ENCODE measurements at places on chromosomes 12 and 14.

GRCh38 chr12:95997911-95998510 lies 1.9 kb upstream of the HAL start:
- DNase-seq, result peak; percentile 4

GRCh38 chr14:105138021-105138541 lies 30.5 kb downstream of the JAG2 start:
- no peak for DNase-seq

DNA sequence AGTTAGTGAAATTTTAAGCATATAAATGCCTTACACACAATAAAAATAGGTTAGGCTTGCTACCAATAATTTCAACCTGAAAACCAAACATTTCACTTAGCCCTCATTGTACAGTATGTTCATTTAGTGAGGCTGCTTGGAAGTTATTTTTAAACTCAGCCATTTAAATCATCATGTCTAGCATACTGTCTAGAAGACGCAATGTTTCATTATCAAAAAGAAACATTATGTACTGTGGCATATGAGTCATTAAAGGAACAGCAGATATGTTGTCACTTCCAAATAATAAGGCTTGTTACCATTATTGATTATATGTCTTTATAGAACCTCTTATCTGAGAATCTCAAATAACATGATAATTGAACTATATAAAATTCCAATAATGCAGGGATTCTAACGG lies 304.7 kb downstream of the RMST start:
- no peak for DNase-seq

GRCh38 chr12:92551853-92552397 lies 150.9 kb upstream of the PLEKHG7 start:
- DNase-seq, result peak; percentile 22

- DNase-seq, result no peak
These were observed 22.1 kb upstream of the CEP83 start for GRCh38 chr12:94481734-94482133.

GRCh38 chr14:26794731-26795130 lies 196.9 kb upstream of the NOVA1 start:
- no peak for DNase-seq

DNA sequence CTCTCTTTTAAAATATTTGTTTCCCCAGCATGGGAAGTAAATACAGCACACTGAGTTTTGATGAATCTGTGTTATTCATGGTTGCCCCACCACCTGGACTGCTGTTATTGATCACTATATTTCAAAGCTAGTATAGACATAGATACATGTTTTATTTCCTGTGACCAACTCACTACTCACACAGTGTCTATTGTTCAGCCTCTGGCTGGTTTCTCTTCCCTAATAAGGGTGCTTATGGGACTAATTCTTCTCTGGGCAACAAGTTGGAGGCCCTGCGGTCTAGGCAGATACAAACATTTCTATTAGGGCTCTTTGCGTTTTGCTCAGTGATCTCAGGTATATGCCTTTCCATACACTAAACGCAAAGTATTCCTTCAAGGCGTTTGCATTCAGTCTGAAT lies 1191.0 kb upstream of the TMEM132C start:
- no peak for DNase-seq

- DNase-seq, result peak; percentile 37
These were observed 186.8 kb downstream of the FUT8 start for GRCh38 chr14:65599375-65599774.

DNA sequence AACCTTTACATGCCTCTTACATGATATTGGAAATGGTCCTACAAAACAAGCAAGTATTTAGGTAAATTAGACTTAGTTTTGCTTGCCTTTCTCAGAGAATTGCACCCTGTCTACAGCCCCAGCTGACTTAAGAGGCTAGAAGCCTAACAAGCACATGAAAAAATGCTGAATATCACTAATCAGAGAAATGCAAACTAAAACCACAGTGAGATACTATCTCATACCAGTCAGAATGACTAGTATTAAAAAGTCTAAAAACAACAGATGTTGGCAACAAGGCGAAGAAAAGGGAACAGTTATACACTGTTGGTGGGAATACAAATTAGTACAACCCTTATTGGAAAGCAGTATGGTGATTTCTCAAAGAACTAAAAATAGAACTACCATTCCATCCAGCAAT lies 103.8 kb downstream of the EGLN3 start:
- DNase-seq, result peak; percentile 8

DNA sequence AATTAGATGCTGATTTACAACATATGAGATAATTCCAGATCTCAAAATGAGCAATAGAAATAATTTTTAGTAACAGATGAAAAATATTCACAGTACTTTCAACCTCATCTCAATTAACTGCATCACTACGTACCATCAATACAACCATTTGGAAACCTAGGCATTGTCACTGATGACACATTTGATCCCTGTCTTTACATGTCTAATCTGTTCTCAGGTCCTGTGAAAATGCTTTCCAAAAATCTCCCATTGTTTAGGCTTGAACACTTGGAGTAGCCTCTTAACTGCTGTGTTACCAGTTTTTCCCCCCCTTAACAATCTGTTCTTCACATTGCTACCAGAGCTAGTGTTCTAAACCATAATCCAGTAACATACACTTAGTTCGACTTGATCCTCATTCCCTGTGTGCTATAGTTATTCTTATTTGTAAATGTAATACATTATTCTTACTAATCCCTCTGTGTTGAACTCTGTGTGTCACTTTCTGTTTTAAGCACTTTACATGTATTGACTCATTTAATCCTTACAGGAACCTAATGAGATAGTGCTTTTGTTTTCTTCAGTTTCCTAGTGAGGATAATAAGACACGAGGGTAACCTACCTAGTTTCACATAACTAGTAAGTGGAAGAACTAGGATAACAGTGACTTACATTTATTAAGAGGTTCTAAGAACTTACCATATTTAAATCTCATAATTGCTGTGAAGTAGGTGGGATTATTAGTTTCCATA lies 41.7 kb downstream of the LARP4 start:
- no peak for DNase-seq

- DNase-seq, result no peak
These were observed 403.1 kb downstream of the BCL11B start for GRCh38 chr14:98868866-98869265.

DNA sequence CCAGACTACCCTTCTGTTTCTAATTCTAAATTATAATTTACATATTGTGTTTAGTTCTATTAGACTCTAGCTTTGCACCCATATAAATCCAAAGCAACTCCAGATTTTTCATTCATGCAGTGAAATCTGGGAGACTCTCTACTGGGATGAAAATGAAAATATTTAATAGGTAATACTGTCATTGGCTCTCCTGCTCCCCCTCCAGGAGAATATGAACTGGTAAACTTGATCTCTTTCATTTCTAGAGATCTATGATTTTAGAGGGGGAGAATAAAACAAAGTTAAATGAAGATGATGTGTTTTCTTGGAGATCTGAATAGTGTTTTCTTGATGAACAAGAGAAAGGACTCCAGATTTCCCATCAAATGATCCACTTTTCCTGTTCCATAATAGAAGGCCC lies 104.3 kb upstream of the TMCC3 start:
- DNase-seq, result no peak

- no peak for DNase-seq
These were observed 27.8 kb downstream of the HSPB8 start for GRCh38 chr12:119206348-119207062.

- DNase-seq, result peak; percentile 88
These were observed 24.1 kb upstream of the UBC start for GRCh38 chr12:124938587-124938986.

GRCh38 chr12:22981711-22982110 lies 356.7 kb downstream of the ETNK1 start:
- DNase-seq, result peak; percentile 19

- no peak for DNase-seq
These were observed 460.1 kb downstream of the MED13L start for GRCh38 chr12:115817389-115817788.

GRCh38 chr14:75175677-75176141 lies 703 bp downstream of the TMED10 start:
- DNase-seq, result no peak

DNA sequence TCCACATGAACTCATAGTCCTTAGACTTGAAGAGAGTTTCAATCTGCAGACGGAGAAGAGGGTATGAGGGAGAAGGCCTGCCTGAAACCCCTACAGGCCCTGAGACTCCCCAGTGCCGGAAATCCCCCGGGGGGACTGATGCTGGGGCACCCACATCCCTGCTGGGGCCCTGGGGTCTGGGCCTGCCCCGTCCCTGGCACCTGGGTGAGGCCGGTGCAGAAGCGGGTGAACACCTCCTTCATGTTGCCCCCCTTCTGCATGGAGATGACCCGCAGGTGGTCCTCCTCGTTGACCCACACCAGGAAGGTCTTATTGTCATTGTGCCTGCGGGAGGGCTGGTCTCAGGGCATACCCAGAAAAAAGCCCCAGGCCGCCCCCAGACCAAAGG lies 2.4 kb downstream of the CKB start:
- DNase-seq, result no peak

DNA sequence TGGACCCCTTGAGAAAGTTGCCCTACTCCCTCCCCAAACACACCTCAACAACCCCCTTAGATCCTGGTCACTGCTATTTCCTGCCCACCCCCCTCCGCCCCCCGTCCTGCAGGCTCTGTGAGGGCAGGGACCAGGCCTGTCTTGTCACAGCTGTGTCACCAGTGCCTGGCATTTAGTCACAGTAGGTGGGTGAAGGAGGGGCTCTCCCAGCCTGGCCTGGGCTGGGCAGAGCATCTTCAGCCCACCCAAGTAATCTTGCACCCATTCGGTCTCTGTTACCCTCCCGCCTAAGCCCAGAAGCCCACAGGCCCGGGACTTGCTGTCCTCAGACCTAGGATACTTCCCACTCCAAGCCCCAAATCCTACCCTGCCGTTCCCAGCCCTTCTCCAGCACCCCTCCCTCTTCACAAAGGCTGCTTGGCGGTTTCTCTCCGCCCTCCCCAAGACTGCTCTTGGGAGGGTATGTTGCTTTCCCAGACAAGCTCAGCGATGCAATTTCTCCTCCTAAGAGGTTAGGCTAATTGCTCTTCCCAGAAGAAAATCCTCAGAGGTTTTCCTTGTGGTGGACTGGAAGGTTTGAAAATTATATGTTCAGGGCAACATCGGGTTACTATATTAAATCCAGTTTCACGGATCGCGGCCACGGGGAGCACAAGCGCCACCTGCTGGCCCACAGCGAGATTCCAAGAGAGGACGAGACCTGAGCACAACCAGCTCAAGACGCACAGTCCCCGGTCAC lies 50.8 kb upstream of the ZFP36L1 start:
- peak; percentile 62 for DNase-seq

GRCh38 chr14:38774162-38774561 lies 328.9 kb downstream of the SEC23A start:
- DNase-seq, result no peak

DNA sequence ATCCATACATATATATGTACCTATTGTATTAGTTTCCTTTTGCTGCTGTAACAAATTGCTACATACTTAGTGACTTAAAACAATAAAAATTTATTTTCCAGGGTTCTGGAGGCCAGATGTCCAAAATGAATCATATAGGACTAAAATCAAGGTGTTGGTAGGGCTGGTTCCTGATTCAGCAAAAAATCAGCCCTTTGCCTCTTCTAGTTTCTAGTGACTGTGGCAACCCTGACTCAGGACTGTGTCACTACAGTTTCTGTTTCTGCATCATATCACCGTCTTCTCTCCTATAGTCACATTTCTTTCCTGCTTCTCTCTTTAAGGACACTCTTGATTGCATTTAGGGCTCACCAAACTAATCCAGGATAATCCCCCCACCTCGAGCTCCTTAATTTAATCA lies 386.3 kb upstream of the TBX3 start:
- no peak for DNase-seq

- no peak for DNase-seq
These were observed 60.2 kb downstream of the PPP1R12A start for GRCh38 chr12:79874665-79875064.

DNA sequence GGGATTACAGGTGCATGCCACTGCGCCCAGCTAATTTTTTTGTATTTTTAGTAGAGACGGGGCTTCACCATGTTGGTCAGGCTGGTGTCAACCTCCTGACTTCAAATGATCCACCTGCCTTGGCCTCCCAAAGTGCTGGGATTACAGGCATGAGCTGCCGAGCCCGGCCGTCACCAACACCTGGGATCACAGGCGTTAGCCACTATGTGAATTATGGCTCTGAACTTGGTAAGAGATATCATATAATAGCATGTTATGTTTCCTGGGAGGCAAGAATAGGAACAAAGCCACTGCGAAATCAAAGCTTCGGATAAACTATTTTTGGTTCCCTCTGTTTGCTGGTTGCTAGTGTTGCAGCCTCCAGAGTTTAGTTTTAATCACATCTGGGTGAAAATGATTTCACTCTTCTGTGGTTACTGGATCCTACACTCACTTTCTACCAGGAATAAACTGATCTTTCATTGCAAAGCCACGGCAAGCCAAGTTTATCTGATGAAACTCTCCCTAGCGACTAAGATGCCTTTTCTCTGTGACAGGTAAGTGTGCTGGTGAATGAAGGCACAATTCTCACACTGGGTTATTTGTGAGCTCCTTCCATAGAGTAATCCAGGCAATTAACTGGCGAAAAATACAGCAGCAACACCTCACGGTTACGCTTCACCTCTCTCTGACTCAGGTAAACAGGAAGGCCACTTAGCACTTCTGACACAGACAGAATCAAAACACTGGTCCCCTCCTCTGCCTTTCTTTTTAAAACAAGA lies 16.7 kb downstream of the SNRNP35 start:
- no peak for DNase-seq

GRCh38 chr14:71574976-71575375 lies 357.3 kb upstream of the RGS6 start:
- peak; percentile 95 for DNase-seq

- no peak for DNase-seq
These were observed 56.9 kb downstream of the SCFD1 start for GRCh38 chr14:30678926-30679431.

GRCh38 chr12:83958997-83959396 lies 953.6 kb downstream of the SLC6A15 start:
- peak; percentile 26 for DNase-seq

GRCh38 chr14:74049876-74050495 lies 30.8 kb downstream of the BBOF1 start:
- no peak for DNase-seq

DNA sequence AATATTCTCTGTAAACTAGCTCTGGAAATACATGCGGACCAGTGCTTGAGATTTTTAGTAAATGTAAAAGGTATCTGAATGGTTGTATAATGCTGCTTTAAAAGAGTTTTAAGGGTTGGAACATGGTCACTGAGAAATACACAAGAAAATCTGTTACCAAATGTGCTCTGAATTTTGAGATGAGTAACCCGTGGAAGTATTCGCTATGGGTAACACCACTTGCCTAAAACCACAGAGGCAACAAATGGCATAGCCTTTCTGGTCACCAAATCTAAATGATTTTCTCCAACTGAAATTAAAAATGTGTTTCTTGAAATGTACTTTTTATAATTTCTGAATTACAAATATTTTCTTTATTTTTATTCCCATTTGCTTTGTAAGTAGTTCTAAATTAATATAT lies 745.7 kb downstream of the DIO2 start:
- peak; percentile 14 for DNase-seq

All from fibroblast of skin of back (primary cell).